ENCODE measurements at places on chromosomes 6 and 20. TPM values are rescaled to one million over a fixed set of nuclear protein-coding genes. Genes with fewer than 3 reads are reported as not detected.
A peak's percentile ranks its signal among the peaks of the same experiment; 100 is the strongest.

The MDFI gene
- total RNA-seq = 1.1 TPM

The SLC22A1 gene
- 0.35 TPM for total RNA-seq

The KCNK16 gene
- not detected for total RNA-seq

The EPB41L2 gene
- total RNA-seq = 88.8 TPM

The KHDC1 gene
- total RNA-seq = 2.0 TPM

The CLVS2 gene
- total RNA-seq = 0.11 TPM

DNA sequence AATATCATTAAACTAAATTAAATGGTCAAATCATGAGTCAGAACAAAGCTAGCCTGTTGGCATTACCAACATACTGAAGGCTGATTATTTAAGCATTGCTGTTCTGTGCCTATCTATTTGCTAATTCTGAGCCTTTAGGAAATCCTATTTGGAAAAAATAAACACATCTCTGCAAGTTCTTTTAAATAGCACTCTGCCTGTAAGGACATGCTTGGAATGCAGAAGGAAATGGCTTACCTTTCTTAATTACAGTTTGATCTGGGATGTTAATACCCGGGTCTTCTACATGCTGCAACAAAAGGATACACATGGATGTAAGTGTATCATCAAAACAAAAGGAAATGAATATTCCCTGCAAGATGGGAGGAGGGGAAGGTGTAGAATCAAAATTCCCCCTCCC lies 8.3 kb downstream of the TFAP2A start:
- no peak for DNase-seq

GRCh38 chr6:2496291-2496690 lies 250.9 kb upstream of the GMDS start:
- DNase-seq = no peak

DNA sequence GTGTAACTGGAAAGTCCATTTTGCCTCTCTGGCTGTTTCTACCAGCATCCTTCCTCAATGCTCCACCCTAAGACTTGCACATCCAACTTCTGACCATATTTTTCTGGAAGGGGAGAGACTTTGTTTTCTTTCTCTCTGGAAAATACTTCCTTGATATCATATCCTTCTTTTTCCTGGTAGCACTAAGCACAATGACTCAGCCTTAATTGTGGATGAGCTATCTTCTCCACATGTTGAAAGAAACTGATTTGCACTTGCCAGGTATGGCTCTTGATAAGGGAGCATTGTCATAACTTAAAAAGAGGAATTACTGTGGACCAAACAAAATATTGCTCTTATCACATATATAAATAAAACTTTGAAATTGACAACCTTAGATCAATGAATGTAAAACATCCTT lies 30.1 kb upstream of the IBTK start:
- no peak for DNase-seq

GRCh38 chr20:50562262-50562701 lies 52.1 kb downstream of the PTPN1 start:
- DNase-seq = peak; percentile 41

GRCh38 chr6:108169464-108170331 lies 3.9 kb downstream of the NR2E1 start:
- no peak for DNase-seq

DNA sequence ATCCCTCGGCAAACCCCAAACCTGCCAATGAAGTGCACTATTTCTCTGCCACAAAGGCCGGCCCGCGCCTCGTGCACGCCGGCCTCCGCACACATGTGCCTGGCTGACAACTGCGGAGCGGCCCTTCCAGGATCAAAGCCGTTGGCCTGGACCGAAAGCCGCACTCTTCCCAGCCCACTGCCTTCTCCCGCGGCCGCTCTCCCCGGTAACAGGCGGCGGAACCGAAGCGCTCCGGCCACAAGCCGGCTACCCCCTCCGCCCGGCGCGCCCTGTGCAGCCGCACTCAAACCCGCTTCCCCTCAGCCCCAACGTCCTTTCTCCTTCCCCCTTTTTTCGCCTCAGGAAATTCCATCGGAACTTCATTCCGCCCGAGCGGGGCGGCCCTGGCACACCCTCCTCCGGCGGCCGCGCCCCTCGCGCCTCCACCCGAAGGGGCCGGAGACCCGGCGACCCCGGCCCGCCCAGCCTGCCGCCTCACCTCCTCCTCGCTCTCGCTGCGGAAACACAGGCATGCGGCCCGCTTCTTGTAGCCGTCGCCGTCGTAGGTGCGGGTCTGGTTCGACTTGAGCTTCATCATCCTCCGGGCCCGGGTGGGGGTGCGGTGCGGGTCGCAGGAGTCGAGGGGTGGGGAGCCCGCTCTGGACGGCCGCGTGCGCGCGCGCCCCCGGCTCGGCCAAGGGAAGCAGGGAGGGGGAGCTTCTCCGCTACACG lies 528 bp downstream of the NUDT3 start:
- DNase-seq = peak; percentile 73

DNA sequence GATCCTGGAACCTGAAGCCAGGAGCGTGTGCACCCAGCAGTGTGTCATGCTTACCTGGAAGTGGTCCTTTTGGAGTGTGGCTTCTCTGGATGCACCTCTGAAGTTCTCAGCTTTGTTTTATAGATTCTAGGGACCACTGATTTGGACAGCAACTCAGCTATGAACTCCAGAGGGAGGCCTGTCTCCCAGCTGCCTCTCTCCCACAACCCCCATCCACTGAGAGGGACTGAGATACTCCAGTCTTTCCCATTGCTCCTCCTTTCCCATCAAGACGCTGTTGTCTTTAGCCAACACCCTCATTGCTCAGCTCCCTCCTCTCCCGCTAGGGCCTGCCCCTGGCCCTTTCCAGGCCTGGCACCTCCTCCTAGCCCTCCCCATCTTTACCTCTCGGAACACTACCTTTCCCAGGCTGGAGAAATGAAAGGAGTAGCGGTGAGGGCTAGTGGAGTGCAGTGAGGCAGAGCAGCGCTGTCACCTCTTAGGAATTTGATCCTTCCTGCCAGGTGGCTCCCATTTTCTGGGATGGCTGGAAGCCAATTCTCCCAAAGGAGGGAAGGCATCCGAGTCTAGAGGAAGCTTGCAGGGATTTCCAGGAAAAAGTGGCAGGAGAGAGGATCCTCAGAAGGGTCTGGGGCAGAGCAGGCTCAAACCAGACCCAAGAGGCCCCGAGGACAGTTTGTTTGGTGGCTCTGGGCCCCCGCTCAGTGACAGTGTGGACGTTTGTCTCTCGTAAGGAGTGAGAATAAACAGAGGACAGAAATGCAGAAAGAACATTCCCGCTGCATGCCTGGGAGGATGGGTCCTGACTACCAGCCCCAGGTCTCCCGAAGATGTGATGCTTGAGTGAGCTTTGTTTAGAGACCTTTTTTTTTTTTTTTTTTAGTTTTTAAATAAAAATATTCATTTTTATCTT lies at the start of gene LRRN4:
TSS of gene LRRN4 (minus strand) at position 285 of the 913 bp plus-strand sequence. CDS start 1,261 bp downstream, outside the sequence.
- DNase-seq = no peak

- DNase-seq = no peak
Measured at GRCh38 chr6:96947055-96947454, 22.5 kb downstream of the KLHL32 start.

DNA sequence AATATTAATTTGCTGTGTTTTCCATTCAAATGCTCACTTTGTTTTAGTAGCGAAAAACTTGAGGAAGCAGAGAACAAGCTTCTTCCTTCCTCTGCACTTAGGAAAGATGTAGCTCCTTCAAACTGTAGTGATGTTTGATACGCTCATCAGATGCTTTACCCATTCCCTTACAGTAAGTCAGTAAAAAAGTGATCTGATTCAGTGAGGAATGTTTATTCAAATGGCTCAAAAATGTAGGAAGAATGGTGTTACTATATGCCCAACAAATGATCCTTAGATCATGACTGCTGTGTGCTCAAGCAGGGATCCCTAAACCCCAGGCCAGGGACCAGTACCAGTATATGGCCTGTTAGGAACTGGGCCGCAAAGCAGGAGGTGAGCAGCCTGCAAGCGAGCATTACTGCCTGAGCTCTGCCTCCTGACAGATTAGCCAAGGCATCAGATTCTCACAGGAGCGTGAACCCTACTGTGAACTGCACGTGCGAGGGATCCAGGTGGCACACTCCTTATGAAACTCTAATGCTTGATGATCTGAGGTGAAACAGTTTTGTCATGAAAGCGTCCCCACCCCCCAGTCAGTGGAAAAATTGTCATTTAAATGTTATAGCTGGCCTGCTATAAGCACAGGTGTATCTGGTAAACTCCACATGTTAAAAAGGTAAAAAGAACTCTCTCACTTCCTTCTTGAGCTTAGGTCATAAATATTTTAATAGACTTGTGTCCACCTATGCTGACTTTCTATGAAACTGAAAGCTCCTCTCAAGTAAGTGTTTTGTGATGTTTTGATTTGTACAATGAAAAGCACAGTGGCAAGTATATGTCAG lies 187.2 kb downstream of the FOXC1 start:
- DNase-seq = no peak

DNA sequence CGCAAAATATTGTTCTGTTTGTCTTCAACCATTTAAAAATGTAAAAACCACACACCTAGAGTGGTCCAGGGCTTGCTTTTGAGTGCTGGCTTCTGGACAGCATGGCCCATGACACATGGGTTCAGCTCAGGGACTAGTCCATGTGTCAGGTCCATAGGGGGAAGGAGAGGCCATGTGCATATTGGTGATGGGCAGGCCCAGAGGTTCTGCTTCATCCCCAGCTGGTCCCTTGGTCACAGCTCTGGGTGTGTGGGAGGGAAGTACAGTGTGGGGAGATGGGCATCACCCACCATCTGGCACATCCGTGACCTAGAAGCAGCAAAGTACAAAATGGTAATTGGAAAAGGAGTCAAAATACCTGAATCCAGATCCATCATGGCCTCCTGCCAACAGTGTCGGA lies 50.7 kb downstream of the STK35 start:
- no peak for DNase-seq

GRCh38 chr6:161139766-161140553 lies 133.9 kb downstream of the AGPAT4 start:
- DNase-seq = no peak

- no peak for DNase-seq
Measured at GRCh38 chr6:170137911-170138910, 152.7 kb downstream of the DLL1 start.

All from Right ventricle myocardium superior (tissue), 1 donor.